Brain (organoid and tissue), 16 donors: ENCODE measurements at places on chromosomes 12 and 14.

DNA sequence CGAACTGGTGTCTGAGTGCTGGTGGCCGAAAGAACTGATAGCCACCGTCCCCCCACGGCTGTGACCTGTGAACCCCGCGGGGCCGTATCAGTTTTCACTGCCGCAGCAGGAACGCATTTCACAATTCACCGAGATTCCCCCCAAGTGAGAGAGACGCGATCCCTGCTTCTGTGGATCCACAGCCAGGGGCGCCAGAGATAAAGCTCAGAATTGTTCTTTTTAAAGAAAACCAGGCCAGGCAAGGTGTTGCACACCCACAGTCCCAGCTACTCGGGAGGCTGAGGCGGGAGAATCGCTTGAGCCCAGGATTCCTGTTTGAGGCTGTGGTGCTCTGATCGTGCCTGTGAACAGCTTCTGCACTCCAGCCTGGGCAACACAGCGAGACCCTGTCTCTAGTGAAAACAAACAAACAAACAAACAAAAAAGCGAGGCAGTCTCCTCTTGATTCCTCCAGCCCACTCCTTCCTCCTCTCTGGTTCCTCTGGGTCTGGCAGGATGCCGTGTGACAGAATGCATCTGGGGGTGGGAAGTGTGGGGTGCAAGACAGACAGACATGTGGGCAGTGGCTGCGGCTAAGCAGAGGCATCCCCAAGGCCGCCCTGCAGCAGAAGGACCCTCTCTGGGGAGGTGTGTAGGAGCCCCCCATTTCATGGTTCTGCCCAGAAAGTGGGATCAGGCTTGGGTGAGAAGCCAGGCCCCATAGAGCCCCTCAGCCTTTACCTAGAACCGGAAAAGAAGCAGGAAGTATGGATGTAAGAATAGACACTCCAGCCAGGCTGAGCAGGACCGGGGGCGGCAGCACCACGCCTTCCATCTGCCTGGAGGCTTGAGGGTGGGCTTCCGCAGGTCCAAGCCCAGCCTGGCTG is 39.2 kb upstream of the PPP1R13B start:
- no peak for DNase-seq

DNA sequence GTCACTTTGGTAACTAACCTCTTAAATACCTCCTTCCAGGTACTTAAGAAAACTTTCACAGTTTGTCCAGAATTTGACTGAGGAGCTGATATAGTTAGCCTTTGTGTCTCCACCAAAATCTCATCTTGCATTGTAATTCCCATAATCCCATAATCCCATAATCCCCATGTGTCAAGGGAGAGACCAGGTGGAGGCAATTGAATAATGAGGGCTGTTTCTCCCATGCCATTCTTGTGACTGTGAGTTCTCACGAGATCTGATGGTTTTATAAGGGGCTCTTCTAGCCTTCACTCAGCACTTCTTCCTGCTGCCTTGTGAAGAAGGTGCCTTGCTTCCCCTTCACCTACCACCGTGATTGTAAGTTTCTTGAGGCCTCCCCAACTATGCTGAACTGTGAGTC is 7.8 kb upstream of the NOVA1 start:
- DNase-seq: no peak

DNA sequence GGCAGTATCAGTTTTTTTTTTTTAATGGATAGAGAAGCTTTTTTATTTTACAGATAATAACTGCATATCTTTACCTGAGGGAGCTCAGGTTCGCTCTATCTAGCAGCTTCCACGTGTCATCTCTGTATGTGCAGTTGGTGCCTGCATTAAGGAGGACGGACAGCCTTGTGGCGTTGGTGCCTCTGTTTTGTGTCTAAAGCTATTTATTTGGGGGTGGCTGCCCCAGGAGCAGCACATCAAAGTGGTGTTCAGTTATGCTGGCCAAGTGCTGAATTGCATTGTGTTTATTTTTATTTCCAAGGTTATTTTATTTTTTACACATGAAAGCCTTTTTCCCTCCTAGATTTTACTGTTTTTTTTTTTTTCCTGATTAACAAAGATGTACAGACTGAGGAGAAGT is 59.7 kb downstream of the RASSF3 start:
- DNase-seq: peak; percentile 34

DNA sequence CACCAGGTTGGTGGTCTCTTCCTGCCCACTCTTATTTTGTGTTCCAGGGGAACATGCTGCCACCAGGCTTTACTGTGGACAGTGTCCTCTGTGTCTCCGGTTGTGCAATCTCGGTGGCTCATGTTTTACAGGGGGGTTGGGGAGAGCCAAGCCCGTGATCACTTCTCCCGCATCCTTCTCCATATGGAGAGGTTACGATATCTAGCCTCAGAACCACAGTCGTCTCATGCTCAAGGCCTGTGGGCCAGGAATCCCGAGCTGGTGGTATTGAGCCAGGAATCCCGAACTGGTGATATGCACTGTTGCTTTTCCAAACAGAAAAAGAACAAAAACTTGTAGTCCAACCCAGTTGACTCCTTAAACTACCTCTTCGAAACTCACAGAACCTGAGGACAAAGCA is 37.0 kb upstream of the INF2 start:
- DNase-seq: no peak

DNA sequence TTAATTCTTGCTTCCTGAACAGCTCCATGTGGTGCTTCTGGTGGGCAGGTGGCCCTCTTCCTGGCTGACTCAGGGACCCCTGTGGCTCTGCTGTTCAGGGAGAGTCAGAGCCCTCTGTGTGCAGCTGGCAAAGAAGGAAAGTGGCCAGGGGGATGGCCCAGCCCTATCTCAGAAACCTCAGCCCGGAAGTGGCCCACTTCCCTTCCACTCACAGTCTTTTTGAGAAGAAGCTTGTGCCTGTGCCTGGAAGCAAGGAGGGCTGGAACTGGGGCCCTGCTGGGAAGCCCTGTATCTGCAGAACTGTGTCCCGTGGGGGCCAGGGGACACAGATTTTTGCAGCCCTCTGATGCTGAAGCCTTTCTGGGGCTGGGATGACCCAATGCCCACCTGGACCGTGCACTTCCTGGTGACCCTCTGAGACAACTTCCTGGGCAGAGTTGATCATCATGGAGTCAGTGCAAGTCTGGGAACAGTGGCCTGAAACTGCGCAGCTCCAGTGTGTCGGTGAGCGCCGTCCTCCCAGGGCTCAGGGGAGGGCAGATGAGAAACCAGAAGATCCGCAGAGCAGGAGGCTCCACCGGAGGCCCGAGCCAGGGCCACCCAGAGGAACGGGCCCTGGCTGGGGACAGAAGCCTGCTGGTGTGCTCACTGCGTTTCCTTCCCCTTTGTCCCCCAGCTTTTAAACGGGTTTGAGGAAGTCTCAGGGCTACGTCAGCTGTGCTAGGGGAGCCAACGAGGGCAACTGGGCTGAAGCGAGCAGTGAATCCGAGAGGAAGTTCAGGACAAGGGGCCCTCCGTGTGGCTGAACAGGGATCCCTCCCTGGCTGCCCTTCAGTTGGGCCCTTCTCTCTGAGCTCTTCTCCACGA is 217.4 kb upstream of the RTL1 start:
- no peak for DNase-seq

DNA sequence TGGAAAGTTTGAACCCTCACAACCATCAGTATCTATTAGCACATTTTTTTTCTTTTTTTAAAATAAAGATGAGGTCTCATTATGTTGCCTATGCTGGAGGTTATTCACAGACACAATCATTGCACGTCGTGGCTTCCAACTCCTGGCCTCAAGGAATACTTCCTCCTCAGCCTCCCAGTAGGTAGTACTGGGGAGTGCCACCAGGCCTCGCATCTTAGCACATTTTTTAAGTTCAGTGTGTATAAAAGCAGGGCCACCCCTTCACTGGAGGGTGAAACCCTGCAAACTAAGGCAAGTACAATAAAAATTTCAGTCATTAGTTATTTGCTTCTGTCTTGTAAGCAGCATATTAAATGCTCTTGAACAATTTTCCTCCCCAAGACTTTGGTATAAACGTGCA is 114.2 kb upstream of the SINHCAF start:
- no peak for DNase-seq

GRCh38 chr12:57631566-57632072 is 1.4 kb downstream of the B4GALNT1 start:
- DNase-seq: no peak

DNA sequence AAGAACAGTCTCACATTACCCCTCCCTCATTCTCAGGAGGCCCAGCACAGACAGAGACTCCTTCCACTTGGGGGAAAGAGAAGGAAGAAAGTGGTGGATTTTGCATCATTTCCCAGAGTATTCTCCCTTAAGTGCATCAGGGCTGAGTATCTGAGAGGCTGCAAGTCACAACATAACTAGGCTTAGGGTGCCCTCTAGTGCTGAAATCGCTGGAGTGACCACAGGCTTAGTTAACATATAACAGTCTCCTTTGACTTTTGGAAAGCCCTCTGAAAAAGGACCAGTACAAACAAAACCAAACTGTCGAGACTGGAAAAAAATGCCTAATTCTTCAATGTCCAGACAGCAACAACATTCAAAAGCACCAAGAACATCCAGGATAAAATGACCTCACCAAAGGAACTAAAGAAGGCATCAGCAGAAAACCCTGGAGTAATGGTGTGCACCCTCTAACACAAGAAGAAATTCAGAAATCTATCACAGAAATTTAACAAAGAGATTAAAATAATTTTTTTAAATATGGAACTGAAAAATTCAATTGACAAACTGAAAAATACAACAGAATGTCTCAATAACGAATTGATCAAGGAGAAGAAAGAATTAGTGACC is 412.3 kb downstream of the RPS29 start:
- no peak for DNase-seq

GRCh38 chr12:132710043-132710404 is 618 bp upstream of the PGAM5 start:
- no peak for DNase-seq

- no peak for DNase-seq
Observed at GRCh38 chr14:69635981-69636639, 24.7 kb downstream of the SUSD6 start.

GRCh38 chr14:51962711-51963110 is 26.6 kb upstream of the RTRAF start:
- no peak for DNase-seq

DNA sequence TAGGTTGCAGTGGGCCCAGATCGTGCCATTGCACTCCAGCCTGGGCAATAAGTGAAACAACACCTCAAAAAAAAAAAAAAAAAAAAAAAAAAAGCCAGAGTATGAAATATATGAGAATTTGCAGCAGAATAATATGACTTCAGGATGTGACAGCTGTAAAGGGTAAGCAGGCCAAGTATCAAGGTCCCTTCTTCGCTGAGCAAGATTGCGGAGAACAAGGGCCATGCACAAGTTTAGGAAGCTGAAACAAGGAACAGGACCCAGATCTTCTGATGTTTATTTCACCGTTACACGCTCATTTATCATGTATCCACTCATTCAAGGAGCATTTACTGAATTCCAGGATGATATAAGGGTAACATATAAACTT is 659 bp upstream of the FOXJ2 start:
- DNase-seq: no peak

DNA sequence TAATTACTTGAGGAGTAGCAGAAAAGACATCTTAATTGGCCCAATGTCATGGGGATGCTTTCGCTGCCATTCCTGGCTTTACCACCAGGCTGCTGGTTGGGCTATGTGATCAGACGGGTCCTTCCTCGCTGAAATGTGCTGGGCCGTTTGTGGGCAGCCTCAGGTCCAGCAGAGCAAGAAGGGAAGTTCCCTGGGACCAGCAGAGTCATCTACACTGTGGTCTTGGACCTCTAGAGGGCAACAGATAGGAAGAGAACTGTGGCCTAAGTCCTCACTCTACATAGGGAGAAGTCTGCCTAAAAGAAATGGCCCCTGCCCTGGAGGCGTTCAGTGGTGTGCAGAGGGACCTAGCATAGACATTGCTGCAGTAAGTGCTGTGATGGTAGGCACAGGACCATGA is 10.9 kb downstream of the EVL start:
- DNase-seq: no peak

DNA sequence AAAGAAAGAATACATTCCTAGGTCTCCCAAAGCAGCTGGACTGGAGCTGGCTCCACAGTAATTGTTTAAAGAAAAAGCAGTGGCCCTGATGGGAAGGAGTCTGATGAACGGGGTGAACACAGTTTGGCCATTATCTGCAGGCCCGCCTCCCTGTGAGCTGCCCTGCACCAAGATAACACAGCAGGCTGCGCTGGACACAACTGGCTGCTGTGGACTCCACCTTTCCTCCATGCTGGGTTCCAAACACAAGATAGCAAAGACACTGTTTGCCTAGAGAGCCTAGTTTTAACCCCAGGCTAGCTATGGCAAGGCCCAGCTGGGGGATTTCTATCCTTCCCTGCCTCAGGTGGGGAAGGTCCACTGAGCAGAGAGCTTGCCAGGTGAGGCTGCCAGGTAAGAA is 34.6 kb downstream of the ZFP36L1 start:
- no peak for DNase-seq

- DNase-seq: peak; percentile 80
Observed at GRCh38 chr12:38906482-38907200, 1.2 kb upstream of the CPNE8 start.

GRCh38 chr14:31297701-31298344 is 90.2 kb upstream of the HECTD1 start:
- no peak for DNase-seq

GRCh38 chr12:106303202-106303820 is 778 bp downstream of the TCP11L2 start:
- peak; percentile 78 for DNase-seq

- DNase-seq: no peak
Observed at GRCh38 chr14:84864548-84865271, 665.2 kb upstream of the FLRT2 start.

DNA sequence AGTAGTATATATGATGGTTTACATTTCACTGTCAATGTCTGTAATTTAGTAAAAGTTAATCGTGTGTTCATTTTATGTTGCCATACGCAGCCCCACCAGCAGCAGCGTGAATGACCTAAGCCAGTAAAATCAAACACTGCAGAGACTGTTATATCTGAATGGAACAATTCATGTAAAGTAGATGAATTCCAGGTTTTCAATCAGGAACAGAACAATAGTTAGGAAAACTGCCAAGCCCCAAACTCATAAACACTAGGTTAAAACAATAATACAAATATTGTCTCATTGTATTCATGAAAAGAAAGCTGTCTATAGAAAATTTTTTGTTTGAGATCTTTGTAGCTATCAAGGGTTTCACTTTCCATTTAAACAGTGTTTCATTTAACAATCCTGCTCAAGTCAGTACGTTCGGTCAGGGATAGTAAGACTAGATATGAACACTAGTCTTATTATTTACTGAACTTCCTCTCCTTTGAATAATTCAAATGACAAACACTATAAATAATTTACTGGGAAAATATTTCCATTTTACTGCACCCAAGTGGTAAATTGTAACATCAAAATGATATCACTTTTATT is 256.8 kb upstream of the FLRT2 start:
- DNase-seq: no peak

- DNase-seq: no peak
Observed at GRCh38 chr12:89775063-89775985, 66.7 kb upstream of the ATP2B1 start.

GRCh38 chr12:65318186-65318685 is 39.8 kb downstream of the MSRB3 start:
- no peak for DNase-seq
